Activated naive CD4-positive, alpha-beta T cell treated with anti-CD3 and anti-CD28 coated beads for 36 hours (primary cell): ENCODE measurements at places on chromosomes 4 and X.

GRCh38 chr4:167102475-167102874, 131.8 kb downstream of the SPOCK3 start:
- no peak overlapping the region for H3K4me3 ChIP-seq
- H3K27me3 ChIP-seq, result no peaks in the 10 kb centered on the region
- no peak overlapping the region for H3K27ac ChIP-seq
- H3K4me1 ChIP-seq, result no peaks in the 10 kb centered on the region
- no peak for DNase-seq

- no peak for DNase-seq
- peaks cover 3% of the 10 kb centered on the region for H3K27me3 ChIP-seq
- no peak overlapping the region for H3K4me3 ChIP-seq
- H3K4me1 ChIP-seq, result no peaks in the 10 kb centered on the region
- no peak overlapping the region for H3K27ac ChIP-seq
- H3K36me3 ChIP-seq, result no peaks in the 10 kb centered on the region
Observed at GRCh38 chr4:141410839-141411238, 190.1 kb downstream of the ZNF330 start.

- no peaks in the 10 kb centered on the region for H3K27me3 ChIP-seq
- H3K36me3 ChIP-seq, result peaks cover 16% of the 10 kb centered on the region
- no peak for DNase-seq
Observed at GRCh38 chrX:41824551-41824950, 98.8 kb downstream of the CASK start.

GRCh38 chr4:94413085-94413840, 38.5 kb upstream of the PDLIM5 start:
- peaks cover 17% of the 10 kb centered on the region for H3K27me3 ChIP-seq
- no peak overlapping the region for H3K4me3 ChIP-seq
- H3K27ac ChIP-seq, result no peak overlapping the region
- H3K4me1 ChIP-seq, result no peaks in the 10 kb centered on the region
- no peaks in the 10 kb centered on the region for H3K36me3 ChIP-seq

GRCh38 chr4:145041378-145041777, 56.6 kb downstream of the ANAPC10 start:
- H3K27me3 ChIP-seq, result no peaks in the 10 kb centered on the region
- H3K36me3 ChIP-seq, result peaks cover 9% of the 10 kb centered on the region

GRCh38 chr4:108116423-108117168, 52.1 kb downstream of the LEF1 start:
- peak; percentile 63 for DNase-seq
- H3K4me3 ChIP-seq, result peak overlapping the region; percentile 42
- peaks cover 62% of the 10 kb centered on the region for H3K36me3 ChIP-seq
- peak overlapping the region; percentile 96 for H3K27ac ChIP-seq
- no peaks in the 10 kb centered on the region for H3K27me3 ChIP-seq

DNA sequence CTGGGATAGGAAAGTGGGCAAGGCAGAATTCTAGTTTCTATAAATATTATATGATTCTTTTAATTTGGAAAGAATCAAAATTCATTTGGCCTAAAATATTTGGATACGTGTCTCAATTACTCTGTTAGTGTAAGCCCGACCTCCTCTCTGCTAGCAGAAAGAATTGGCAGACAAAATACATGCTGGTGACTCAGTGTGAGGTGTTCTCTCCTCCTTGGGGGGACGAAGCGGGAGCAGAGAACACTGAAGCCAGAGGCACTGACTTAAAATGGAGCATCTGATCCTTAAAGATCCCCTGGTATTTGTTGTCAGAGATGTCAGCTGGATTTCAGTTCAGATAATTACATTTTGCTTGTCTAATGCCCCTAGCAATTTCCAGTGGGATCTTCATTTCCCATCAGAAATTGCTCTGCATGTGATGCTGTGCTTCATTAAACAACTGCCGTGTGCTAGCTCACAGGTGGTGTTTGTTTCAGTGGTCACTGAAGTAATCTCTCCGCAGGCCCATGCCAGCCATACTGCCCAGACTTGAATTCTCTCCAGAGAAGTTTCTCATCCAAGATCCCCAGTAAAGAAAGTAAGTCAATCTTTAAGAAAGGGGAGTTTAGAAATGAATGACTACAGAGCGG, 188.7 kb upstream of the TLL1 start:
- no peaks in the 10 kb centered on the region for H3K36me3 ChIP-seq
- DNase-seq, result no peak
- H3K4me3 ChIP-seq, result no peak overlapping the region
- no peaks in the 10 kb centered on the region for H3K4me1 ChIP-seq
- no peaks in the 10 kb centered on the region for H3K27me3 ChIP-seq

DNA sequence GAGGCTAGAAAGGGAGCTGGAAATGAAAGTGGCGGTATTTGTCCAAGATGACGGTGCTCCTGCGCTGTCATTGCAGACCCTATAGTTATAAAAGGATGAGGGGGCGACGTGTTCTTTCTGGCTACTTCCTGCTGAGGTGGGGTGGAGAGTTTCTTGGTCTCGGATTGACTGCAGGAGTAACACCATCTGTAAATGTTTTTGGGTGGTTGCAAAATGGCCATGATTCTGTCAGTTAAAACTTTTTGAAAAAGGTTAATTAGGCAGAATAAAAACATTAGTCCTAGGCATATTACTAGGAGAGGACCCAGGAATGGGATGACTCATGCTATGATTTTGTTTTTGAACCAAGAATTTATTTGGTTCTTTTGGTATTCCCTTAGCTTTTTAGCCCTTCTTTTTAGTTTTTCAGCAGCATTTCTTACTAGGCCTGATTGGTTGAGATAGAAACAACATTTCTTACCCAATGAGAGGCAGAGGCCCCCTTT, 53.1 kb downstream of the USP11 start:
- no peaks in the 10 kb centered on the region for H3K27me3 ChIP-seq
- no peaks in the 10 kb centered on the region for H3K36me3 ChIP-seq
- H3K4me3 ChIP-seq, result no peak overlapping the region
- H3K4me1 ChIP-seq, result no peaks in the 10 kb centered on the region
- DNase-seq, result no peak

- H3K36me3 ChIP-seq, result no peaks in the 10 kb centered on the region
- H3K27me3 ChIP-seq, result peaks cover 70% of the 10 kb centered on the region
- no peak overlapping the region for H3K27ac ChIP-seq
- no peak overlapping the region for H3K4me3 ChIP-seq
- H3K4me1 ChIP-seq, result peaks cover 33% of the 10 kb centered on the region
- DNase-seq, result peak; percentile 5
Observed at GRCh38 chr4:125317525-125317877, 2.7 kb downstream of the FAT4 start.

GRCh38 chr4:75727073-75727472, 2.7 kb downstream of the USO1 start:
- no peak for DNase-seq
- peak overlapping the region; percentile 6 for H3K27ac ChIP-seq
- peaks cover 41% of the 10 kb centered on the region for H3K4me1 ChIP-seq
- H3K36me3 ChIP-seq, result peaks cover 6% of the 10 kb centered on the region

DNA sequence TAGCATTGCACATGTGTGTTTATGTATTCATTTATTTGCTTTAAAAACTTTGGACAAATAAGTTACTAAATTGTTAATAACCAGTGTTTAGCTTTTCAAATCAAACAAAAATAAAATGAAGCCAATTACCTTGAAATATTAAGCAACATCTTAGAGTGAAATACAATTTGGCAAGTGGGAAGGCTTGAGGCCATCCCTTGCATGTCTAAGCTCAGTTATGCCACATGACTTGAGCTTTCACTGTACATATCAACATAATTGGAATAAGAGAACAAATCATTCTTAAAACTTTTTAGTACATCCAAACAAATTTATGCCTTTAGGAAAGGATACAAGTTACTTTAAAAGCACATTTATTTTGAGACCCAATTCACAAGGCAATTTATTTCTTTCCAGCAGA, 640.6 kb downstream of the SPRY1 start:
- no peaks in the 10 kb centered on the region for H3K4me1 ChIP-seq
- no peaks in the 10 kb centered on the region for H3K27me3 ChIP-seq
- no peak overlapping the region for H3K27ac ChIP-seq
- DNase-seq, result no peak
- H3K36me3 ChIP-seq, result peaks cover 1% of the 10 kb centered on the region

GRCh38 chr4:11130195-11130970, 298.3 kb downstream of the HS3ST1 start:
- H3K4me1 ChIP-seq, result no peaks in the 10 kb centered on the region
- no peak overlapping the region for H3K27ac ChIP-seq
- peaks cover 5% of the 10 kb centered on the region for H3K27me3 ChIP-seq
- H3K36me3 ChIP-seq, result no peaks in the 10 kb centered on the region
- no peak overlapping the region for H3K4me3 ChIP-seq
- no peak for DNase-seq

- H3K36me3 ChIP-seq, result no peaks in the 10 kb centered on the region
- H3K27me3 ChIP-seq, result peaks cover 7% of the 10 kb centered on the region
- no peak for DNase-seq
- H3K4me3 ChIP-seq, result no peak overlapping the region
- no peaks in the 10 kb centered on the region for H3K4me1 ChIP-seq
Observed at GRCh38 chr4:174713821-174714220, 115.2 kb downstream of the GLRA3 start.

DNA sequence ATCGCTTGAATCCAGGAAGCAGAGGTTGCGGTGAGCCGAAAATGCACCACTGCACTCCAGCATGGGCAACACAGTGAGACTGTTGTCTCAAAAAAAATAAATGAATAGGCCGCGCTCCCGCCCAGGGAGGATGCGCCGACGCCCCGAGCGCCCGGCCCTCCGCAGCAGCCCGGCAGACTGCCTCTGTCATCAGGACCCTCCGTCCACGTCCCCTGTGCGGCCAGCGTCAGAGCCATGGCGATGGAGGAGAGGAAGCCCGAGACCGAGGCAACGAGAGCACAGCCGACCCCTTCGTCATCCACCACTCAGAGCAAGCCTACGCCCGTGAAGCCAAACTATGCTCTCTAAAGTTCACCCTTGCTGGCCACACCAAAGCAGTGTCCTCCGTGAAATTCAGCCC, 21.4 kb downstream of the LIAS start:
- no peak for DNase-seq
- H3K27ac ChIP-seq, result no peak overlapping the region
- peaks cover 2% of the 10 kb centered on the region for H3K36me3 ChIP-seq
- H3K27me3 ChIP-seq, result no peaks in the 10 kb centered on the region
- no peaks in the 10 kb centered on the region for H3K4me1 ChIP-seq
- H3K4me3 ChIP-seq, result no peak overlapping the region

DNA sequence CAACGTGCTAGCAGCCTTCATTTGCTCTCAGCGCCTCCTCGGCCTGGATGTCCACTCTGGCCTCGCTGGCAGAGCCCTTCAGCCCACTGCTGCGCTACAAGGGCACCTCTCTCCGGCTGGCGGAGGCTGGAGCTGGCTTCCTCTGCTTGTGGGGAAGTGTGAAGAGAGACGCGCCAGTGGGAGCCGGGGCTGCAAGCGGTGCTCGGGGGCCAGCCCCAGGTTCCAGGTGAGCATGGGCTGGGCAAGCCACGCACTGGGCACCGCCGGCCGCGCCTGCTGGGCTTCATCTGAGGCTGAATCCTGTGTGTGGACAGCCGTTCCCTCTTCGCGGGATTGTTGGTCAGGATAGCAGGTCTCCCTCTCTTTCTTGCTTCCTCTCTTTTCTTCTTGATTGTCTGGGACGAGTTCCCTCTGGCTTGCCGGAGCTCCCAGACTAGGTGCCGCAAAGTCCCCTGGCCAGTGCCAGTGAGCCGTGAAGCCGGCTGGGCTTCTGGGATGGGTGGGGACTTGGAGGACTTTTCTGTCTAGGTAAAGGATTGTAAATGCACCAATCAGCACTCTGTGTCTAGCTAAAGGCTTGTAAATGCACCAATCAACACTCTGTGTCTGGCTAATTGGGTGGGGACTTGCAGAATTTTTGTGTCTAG, 165.0 kb downstream of the HEPH start:
- H3K4me1 ChIP-seq, result no peaks in the 10 kb centered on the region

DNA sequence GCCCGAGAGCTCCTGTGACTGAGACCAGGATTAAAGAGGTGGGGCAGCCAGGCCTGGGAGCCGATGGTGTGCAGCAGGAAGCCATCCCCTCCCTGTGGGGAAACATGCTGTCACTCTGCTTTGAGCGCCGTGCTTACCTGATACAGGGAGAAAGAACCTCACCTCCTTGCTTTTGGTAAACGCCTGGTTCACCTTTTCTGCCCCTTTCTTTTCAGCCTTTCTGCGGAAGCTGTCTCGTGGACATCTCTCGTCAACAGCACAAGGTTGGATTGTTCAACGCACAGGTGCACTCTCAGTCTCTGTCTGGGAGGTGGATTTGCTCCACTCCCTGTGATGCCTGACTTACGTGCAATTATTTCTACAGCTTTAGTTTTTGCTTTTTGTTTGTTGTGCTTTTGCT, 12.0 kb downstream of the ZFYVE28 start:
- peak; percentile 37 for DNase-seq
- H3K4me1 ChIP-seq, result peaks cover 26% of the 10 kb centered on the region
- H3K27me3 ChIP-seq, result no peaks in the 10 kb centered on the region
- H3K36me3 ChIP-seq, result no peaks in the 10 kb centered on the region

DNA sequence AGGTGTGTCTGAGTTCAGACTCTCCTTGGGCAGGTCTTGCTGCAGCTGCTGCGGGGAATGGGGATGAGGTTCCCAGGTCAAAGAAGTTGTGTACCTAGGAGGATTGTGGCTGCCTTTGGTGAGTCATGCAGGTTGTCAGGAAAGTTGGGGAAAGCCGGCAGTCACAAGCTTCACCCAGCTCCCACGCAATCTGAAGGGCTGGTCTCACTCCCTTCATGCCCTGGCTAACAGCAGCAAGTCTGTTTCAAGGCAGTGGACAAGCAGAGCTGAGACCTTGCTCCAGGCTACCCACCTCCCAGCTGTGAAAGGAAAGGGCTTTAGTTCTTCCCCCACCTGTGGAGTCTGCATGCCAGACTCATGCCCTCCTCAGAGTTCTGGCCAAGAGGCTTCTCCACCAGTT, 287.2 kb downstream of the DTHD1 start:
- no peaks in the 10 kb centered on the region for H3K4me1 ChIP-seq
- no peak overlapping the region for H3K27ac ChIP-seq
- no peaks in the 10 kb centered on the region for H3K36me3 ChIP-seq
- no peak overlapping the region for H3K4me3 ChIP-seq
- no peak for DNase-seq
- peaks cover 7% of the 10 kb centered on the region for H3K27me3 ChIP-seq

GRCh38 chrX:16836371-16836770, 33.8 kb downstream of the RBBP7 start:
- no peaks in the 10 kb centered on the region for H3K27me3 ChIP-seq
- peaks cover 11% of the 10 kb centered on the region for H3K36me3 ChIP-seq

- H3K4me1 ChIP-seq, result no peaks in the 10 kb centered on the region
- no peak overlapping the region for H3K27ac ChIP-seq
- H3K4me3 ChIP-seq, result no peak overlapping the region
- peaks cover 6% of the 10 kb centered on the region for H3K27me3 ChIP-seq
- no peaks in the 10 kb centered on the region for H3K36me3 ChIP-seq
Observed at GRCh38 chrX:151370906-151371305, 26.1 kb upstream of the VMA21 start.

- no peaks in the 10 kb centered on the region for H3K4me1 ChIP-seq
- H3K27ac ChIP-seq, result no peak overlapping the region
- H3K27me3 ChIP-seq, result peaks cover 2% of the 10 kb centered on the region
- H3K4me3 ChIP-seq, result no peak overlapping the region
Observed at GRCh38 chr4:24594887-24595286, 10.5 kb upstream of the DHX15 start.

- DNase-seq, result no peak
- H3K4me3 ChIP-seq, result no peak overlapping the region
- H3K27ac ChIP-seq, result no peak overlapping the region
- H3K36me3 ChIP-seq, result no peaks in the 10 kb centered on the region
Observed at GRCh38 chrX:17559728-17560379, 177.4 kb upstream of the SCML1 start.

GRCh38 chr4:87377816-87378215, 13.2 kb downstream of the HSD17B11 start:
- DNase-seq, result no peak
- no peaks in the 10 kb centered on the region for H3K27me3 ChIP-seq
- H3K36me3 ChIP-seq, result peaks cover 4% of the 10 kb centered on the region
- no peaks in the 10 kb centered on the region for H3K4me1 ChIP-seq
- H3K4me3 ChIP-seq, result no peak overlapping the region
